Foreskin keratinocyte (primary cell): ENCODE measurements at places on chromosomes 6 and 20. TPM values are rescaled to one million over a fixed set of nuclear protein-coding genes. Genes with fewer than 3 reads are reported as not detected.

DNA sequence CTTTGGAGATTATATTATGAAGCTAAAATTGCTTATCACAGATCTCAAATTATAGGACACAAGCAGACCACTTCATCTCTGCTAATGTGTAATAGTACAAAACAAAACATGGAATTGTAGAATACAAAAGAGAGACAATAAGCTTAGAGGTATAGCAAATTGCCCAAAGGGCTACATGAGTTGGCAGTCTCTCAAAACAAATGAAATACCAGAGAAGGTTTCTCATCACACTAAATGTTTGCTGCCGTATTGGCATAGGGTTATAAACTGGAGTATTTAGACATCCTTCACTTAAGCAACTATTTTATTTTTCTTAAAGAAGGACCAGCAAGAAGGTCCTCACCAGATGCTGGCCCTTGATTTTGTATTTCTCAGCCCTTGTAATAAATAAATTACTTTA, 5.9 kb upstream of the EYA4 start:
- DNase-seq = no peak

DNA sequence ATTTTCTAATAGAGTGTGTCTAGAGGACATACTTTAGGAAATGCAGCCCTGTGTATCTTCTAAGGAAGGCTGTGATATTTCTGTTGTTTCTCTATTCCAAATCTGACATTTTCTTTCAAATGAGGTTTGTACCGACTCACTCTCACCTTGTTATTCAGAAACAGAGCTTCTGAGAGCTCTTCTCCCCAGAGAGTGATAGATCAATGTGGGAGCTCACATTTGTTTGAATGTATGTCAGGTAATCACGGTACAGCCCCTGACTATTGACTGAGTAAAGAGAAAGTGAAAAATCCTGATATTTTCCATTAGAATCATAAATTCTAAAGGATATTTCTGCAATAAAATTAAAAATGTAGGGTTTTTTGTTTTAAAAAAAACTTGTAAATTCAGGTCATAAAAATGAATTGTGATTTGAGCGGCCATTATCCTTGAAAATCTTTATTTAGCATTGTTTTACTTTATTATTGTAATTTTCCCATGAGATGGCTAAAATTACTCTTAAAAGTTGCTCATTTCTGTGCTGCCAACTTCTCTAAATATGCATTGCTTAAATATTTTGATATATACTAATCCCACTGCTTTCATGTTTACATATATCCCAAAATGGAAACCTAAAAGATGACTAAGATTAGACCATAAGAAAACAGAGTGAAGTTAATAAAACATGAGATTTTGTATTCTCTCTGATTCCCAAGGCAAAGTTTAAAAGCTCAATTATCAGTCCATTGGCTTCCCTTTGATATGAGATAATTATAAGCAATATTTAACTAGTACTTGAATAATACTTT, 1226.8 kb upstream of the CITED2 start:
- DNase-seq = no peak

DNA sequence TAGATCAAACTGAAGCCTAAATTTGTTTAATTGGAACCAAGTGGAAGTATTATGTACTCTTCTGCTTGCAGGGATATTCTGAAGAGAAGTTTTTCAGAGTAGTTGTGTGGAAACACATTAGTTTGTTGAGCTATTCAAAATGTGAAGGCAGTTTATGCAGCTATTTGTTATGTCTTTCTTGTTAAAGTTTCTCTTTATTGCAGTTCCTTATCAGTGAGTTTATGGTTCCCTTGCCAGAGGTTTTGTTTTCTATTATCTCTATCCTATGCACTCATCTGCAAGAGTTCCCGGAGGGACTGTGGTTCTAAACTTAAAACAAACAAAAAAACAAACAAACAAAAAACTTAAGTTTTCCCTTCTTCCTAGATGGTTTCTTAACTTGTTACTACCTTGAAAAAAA, 143.7 kb upstream of the SLC22A16 start:
- no peak for DNase-seq

DNA sequence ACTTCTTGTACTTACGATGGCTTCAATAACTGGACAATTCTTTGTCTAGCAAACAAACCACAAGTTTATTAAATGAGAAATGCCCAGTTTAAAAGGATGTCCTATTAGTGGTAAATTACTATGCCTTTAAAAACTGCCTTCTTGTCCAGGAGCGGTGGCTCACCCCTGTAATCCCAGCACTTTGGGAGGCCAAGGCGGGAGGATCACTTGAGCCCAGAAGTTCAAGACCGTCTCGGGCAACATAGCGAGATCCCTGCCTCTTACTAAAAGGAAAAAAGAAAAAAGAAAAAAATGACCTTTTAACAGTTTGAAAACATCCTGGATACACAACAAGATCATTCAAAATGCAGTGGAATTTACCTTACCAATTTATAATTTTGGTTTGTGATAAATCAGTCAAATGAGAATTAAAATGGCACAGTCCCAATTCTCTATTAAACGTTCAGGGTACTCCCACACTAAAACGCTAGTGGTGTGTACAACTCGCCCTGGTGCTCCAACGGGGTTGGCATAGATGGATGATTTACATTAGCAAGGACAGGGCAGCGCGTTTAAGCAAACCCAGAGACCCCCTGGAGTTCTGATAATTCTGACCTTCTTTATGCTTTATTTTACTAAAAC, 2.3 kb downstream of the ZBTB2 start:
- no peak for DNase-seq

GRCh38 chr6:1164600-1164999, 147.3 kb upstream of the FOXQ1 start:
- no peak for DNase-seq

- no peak for DNase-seq
Measured at GRCh38 chr6:107114213-107114925, 946 bp downstream of the BEND3 start.

GRCh38 chr6:168468045-168468444, 27.1 kb downstream of the SMOC2 start:
- no peak for DNase-seq

SLC17A3 gene
- total RNA-seq = not detected in 2 replicates

ORC3 gene
- 27.3 and 29.9 TPM in 2 replicates for total RNA-seq

DNAJC5 gene
- total RNA-seq = 71.1 and 74.0 TPM in 2 replicates

TREML4 gene
- total RNA-seq = not detected in 2 replicates
